Activated CD8-positive, alpha-beta memory T cell treated with anti-CD3 and anti-CD28 coated beads, Interleukin-2, amount 50 U/mL, for 48 hours (primary cell): ENCODE measurements at places on chromosomes 7 and 10.

GRCh38 chr10:61890881-61891409 lies 10.6 kb upstream of the ARID5B start:
- DNase-seq: no peak

DNA sequence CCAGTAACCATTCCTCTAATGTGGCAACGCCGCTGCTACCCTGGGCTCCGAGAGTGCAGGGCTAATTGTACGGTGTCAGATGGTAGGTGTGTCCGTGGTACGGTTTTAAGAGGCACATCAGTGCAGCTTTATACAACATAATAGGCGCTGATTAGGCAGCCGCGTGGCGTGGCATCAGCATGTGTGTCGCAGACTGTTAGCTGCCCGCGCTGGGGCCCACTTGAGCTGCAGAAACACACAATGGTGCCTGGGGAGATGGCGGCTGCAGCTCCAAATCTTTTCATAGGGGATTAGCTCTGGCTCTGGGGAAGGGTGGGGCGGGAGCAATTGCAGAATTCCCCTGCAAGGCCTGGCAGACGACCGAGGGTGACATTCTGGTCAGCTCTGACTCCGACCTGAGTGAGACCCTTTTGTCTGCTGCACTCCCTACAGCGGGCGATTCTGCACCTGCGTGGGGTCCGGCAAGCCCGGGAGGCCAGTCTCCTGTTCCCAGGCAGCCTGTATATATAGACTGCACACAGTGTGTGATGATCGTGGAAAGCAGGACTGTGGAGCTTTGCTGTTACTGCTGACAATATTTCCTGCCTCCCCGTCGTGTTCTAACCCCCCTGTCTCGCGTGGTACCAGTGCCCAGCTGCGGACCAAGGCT lies 722.7 kb upstream of the CELF2 start:
- no peak for DNase-seq

DNA sequence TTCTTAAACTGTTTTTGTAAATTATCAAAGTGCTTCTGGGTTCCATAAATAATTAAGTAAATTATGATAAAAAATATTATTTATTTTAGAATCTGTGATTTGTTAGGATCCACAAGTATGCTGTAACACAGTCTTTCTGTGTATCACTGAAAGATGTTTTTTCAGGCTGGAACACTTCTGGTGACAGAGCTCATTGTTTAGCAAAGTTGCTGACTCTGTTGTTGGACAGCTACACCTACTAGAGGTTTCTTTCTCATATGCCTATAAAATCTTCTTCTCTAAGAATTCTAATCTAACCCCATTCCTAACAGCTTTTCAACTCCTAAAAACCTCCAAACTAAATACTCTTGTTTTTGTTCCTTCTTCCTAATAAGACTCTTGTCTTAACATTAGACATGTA lies 176.8 kb downstream of the THSD7A start:
- DNase-seq: no peak

DNA sequence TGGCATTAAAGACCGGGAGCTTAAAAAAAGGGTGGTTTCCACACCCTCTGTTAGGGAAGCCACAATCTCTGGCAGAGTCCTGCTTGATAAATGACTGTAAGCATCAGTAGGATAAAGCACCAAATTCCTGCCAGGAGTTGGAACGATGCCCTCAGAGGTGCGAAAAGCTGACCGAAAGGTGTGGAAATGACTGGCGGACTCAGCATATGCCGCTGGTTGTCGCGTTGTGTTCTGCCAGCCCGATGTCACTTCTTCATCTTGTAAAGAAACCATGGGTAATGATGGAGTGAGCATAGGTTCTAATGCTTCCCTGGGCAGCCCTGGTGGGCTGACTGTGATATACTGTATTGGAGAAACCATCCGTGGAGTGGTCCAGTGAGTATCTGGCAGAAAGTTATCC lies 62.4 kb downstream of the KIAA1549 start:
- DNase-seq: no peak

- DNase-seq: no peak
Measured at GRCh38 chr10:95655571-95656290, 780 bp downstream of the ALDH18A1 start.

- DNase-seq: no peak
Measured at GRCh38 chr10:76882245-76882644, 755.4 kb downstream of the KCNMA1 start.

GRCh38 chr7:11702938-11703337 lies 129.1 kb downstream of the THSD7A start:
- no peak for DNase-seq

- no peak for DNase-seq
Measured at GRCh38 chr7:90897961-90898469, 301.9 kb downstream of the CDK14 start.

- DNase-seq: no peak
Measured at GRCh38 chr10:20415684-20416083, 481.4 kb downstream of the NEBL start.

DNA sequence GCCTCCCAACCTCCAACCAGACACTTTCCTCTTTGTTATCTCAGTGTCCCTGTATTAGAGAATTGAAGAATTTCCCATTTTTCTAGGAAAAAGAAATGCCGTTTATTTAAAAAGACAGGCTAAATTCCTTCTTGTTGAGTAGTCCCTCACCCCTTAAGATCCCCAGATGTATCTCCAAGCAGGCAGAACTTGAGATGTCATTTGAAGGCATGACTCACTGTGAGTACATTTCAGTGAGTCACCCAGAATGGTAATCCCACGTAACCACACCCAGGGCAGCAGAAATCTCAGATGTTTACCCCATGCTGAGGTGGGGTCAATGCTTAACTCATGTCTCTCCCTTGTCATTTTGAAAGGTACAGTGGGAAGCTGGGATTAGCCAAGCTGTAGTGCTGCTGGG lies 4.4 kb downstream of the ZNF655 start:
- peak; percentile 63 for DNase-seq

- DNase-seq: no peak
Measured at GRCh38 chr7:25732766-25733217, 419.2 kb upstream of the NFE2L3 start.

DNA sequence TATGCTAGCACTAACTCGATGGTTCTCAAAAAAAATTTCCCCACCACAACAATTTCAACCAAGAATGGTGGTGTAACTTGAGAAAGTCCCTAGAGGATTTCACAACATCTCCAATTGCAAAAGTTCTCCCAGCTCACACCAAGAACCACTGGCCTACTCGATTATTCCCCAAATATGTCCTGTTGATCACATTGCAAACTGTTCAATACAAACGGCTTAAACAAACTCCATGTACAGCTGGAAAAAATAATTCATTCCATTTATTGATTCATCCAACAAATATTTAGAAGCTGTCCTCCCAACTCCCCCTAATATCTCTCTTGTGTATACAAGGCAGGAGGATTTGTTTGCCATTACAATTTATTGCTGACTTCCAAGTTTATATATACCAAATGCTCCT lies 19.1 kb downstream of the TMEM176B start:
- no peak for DNase-seq

- DNase-seq: no peak
Measured at GRCh38 chr10:52424341-52424740, 110.3 kb downstream of the DKK1 start.
